Activated CD8-positive, alpha-beta memory T cell treated with anti-CD3 and anti-CD28 coated beads, Interleukin-2, amount 50 U/mL, for 4 hours (primary cell): ENCODE measurements at places on chromosomes 6 and 20.

- no peak for DNase-seq
These were observed 21.0 kb downstream of the XRN2 start for GRCh38 chr20:21324126-21324525.

GRCh38 chr6:158697811-158698210 lies 48.0 kb downstream of the SYTL3 start:
- no peak for DNase-seq

- peak; percentile 30 for DNase-seq
These were observed 50.6 kb upstream of the SLC32A1 start for GRCh38 chr20:38673725-38674091.

GRCh38 chr6:2111162-2111677 lies 134.2 kb downstream of the GMDS start:
- DNase-seq: no peak

DNA sequence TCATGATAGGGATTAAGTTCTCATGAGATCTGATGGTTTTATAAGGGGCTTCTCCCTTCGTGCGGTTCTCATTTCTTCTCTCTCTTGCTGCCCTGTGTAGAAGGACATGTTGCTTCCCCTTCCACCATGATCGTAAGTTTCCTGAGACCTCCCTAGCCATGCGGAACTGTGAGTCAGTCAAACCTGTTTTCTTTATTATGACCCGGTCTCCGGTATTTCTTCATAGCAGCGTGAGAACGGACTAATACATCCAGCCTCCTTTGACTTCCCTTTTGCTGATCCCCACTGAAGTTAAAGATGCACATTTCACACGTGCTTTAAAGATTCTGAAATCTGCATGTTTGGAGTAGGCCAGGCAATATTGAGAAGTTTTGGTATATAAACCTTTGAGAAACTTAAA lies 543.1 kb downstream of the PRKN start:
- DNase-seq: no peak

GRCh38 chr20:4949833-4950178 lies 51.5 kb downstream of the SLC23A2 start:
- no peak for DNase-seq

DNA sequence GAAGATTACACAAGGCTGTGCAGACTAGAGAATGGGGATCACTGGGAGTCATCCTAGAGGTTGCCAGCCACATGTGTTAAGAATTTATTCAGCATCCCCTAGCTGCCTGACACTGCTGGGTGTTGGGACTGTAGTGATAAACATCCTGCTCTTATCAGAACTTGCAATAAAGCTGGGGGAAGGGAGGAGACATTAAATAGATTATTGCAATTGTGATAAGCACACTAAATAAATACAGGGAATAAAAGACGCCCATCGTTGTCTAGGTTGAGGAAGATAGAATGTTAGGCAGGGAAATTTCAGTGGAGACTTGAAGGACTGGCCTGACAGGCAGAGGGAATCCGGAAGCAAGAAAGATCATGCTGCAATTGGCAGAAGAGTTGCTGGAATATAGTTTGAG lies 33.2 kb upstream of the TRAM2 start:
- DNase-seq: no peak

DNA sequence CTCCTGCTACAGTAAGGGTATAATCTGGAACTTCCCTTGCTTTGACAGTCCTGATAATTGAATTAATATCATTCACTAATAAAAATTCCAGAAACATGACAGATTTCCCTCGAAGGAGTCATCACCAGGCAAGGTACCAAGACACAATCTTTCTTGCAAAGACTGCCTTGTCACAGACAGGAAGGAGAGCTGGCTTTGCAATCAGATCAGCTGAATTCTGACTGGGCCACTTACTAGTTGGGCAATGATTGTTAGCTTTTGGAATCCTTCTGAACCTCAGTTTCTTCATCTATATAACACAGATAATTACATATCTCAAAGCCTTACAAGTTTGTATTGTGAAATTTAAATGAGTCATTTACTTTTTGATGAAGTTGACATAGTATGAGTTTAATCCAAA lies 344.2 kb downstream of the RFPL4B start:
- DNase-seq: no peak

GRCh38 chr6:127949251-127949650 lies 48.4 kb upstream of the THEMIS start:
- no peak for DNase-seq

DNA sequence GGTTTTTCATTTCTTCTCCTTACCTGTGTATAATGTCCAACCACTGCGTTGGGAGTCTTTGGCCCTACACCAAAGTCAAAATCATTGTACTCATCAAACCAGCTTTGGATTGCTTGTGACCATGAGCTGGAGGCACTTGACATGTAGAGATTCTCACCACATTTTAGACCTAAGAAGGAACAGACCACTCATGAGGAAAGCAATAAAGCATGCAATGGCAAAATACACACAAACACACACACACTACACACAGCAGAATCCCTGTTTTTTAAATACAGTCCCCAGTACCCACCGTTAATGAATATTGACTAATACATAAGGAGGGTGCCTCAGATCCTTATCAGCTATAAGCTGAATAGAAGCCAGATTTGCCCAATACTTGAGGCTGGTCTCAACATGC lies 10.5 kb downstream of the CRISP3 start:
- no peak for DNase-seq

DNA sequence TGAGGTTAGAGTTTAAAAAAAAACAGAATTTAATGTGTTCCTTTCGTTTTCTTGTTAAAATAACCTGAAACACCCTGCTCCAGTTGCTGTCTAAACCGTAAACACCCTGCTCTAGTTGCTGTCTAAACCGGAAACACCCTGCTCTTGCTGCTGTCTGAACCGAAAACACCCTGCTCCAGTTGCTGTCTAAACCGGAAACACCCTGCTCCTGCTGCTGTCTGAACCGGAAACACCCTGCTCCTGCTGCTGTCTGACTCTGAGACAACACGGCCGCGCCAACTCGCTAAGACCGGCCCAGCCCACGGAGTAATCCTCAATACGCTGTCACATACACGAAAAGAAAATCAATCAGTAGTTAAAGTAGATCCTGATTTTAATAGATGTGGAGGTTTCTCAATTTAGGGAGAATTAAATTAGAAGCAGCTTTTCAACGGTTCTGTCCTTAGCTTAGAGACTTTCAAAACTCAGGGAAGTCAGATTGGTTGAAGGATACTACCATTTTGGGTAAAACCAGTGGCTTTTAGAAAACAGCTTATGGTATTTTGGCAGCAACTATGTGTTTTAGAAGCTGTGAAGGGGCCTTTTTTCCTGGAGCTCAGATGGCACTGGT lies 98.3 kb downstream of the RAMACL start:
- peak; percentile 69 for DNase-seq

- DNase-seq: no peak
These were observed 3.2 kb upstream of the MCCD1 start for GRCh38 chr6:31525553-31525931.

DNA sequence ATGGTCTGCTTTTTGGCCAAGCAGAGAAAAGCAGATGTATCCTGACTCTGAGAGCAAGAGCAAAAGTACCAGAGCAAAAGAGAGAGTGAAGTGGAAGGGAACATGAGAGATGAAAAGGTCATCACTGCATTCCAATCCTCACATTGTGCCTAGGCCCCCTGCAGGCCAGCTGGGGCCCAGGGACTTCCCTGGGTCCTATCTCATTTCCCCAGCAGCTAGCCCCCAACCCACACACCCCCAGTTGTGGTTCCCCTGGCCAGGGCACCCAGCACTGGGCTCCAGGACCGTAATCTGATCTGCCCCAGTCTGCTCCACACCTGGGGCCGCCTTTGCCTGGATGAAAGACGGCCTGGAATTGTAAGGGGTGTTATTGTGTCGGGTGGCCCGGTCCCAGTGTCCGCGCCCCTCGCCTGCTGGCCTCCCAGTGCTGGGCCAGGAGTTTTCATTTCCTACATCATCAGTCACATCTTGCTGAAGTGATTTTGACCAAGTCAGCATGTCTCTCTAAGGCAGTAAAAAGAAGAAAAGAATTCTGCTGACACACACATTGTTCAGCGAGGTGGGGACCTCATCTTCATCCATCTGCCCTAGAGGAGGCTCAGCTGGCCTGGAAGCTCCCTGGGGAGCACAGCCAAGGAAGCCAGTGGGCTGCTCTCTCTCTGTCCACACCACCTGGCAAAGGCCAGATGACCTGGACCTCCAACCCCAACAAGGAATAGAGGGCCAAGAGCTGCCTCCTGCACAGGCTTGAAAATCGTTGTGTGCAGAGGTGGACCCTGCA lies 4.0 kb upstream of the BMP7 start:
- no peak for DNase-seq

DNA sequence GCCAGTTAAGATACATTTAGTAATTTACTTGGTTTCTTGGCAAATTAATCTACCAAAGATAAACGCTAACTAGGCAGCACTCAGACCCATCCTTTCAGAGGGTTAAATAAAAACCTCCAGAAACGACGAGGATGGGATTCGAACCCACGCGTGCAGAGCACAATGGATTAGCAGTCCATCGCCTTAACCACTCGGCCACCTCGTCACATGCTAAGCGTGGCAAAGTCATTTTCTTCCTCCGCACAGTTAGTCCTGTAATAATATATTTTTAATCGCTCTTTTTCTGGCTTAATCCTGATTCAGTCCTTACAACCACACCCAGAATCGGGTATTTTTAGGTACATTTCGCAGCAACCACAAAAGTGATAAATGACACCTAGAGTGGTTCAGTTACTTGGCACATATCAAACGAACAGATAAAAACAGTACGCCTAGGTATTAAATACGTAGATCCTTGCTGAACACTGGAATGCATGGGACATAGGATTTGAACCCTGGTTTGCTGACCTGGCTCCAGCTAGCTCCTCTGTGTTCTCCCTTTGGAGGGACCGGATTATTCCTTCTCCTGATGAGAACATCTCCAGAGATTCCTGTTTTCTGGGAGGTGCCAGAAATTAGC lies 71.6 kb downstream of the GPX5 start:
- no peak for DNase-seq

- no peak for DNase-seq
These were observed 11.8 kb upstream of the FOXF2 start for GRCh38 chr6:1377526-1377925.

DNA sequence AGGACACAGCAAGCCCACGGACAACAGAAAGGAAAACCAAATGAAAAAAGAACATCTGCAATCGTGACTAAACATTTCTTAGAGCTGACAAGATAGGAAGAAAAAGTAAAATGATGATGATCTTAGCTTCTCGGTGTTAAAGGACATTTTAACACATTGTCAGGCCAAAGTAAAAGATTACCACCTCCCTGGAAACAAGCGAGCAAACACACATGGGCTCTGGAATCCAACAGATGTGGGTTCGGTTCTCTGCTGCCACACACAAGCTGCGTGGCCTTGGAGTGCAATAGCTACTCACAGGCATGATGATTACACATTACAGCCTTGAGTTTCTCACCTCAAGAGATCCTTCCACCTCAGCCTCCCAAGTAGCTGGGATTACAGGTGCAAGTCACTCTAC lies 7.5 kb upstream of the AAR2 start:
- DNase-seq: no peak

GRCh38 chr20:21047981-21048380 lies 58.2 kb downstream of the LINC00237 start:
- no peak for DNase-seq

GRCh38 chr20:63966172-63966943 lies 3.4 kb downstream of the ZNF512B start:
- DNase-seq: no peak

GRCh38 chr6:73513496-73513854 lies 7.4 kb downstream of the EEF1A1 start:
- DNase-seq: no peak

DNA sequence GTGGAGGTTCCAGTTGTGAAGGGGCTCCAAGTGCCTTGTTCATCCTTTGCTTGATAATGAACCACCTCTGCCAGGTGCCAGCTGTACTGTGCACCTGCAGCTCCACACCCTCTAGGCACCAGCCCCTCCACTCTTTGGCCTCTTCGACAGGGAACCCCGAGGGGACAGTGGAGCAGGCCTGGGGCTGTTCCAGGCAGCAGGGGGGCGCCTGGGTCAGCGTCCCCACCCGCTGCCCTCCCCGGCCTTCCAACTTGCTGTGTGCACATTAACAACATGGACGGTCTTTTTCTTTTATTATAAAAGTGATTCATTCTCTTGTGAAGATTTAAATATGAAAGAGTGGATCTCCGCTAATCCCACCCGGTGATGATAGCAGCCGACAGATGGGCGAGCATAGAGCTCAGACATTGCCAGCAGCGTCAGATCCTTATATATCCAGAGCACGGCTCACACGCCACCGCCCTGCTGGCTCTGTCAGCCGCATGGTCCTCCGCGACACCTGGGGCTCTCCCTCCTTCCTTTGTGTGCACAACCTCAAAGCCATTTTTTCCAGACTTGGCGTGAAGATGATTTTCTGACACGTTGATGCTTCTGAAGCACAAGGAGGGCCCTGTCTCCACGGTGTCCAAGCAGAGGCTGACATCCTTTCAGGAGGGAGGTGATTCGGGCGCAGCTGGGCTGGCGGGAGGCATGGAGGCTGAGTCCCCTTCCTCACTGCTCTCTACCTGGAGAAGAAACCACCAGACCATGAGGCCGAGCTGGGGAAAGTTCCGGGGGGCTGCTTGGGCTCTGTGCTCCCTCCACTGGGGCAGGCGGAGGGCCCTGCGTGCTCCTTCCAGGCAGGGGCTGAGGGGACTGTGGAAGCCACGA lies 22.2 kb upstream of the MRGBP start:
- DNase-seq: no peak

DNA sequence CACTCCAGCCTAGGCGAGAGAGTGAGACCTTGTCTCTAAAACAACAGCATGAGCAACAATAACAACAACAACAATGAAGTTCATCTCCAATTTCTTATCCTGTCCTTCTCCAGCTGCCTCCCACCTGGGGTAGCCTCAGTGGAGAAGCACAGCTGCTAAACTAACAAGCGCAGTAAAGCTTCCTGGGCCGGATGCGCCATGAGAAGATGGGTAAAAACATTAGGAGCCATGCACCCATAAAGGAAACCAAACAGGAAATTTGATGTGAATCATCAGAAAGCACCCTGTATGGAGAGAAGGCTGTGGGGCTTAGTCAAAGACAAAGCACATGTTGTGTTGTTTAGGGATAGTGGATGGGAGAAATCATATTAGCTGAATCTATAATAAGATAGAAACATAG lies 61.1 kb upstream of the CCN6 start:
- DNase-seq: peak; percentile 41

GRCh38 chr6:143958839-143959399 lies 49.1 kb downstream of the PLAGL1 start:
- no peak for DNase-seq

DNA sequence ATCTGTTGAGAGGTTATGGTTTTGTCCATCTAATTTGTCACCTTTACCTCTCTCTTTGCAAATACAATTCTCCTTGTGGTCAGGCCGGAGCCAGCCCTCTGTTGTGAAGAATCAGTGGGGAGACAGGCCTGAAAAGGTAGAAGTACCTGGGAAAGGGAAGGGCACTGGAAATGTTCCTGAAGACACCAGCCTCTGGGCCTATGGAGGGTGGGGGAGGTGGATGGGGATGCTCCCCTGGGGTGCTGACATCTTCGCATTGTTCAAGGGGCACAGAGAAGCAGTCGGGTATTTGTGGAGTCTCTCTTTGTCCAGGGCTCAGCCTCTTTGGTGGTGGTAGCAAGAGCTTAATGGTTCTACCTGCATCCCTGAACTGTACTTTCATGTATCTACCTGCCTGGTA lies 24.4 kb upstream of the AFDN start:
- DNase-seq: no peak

- no peak for DNase-seq
These were observed 223.8 kb downstream of the THBS2 start for GRCh38 chr6:169029861-169030260.
